Stimulated activated CD4-positive, alpha-beta T cell treated with anti-CD3 and anti-CD28 coated beads, Interleukin-1b, Interleukin-23, amount 100 ng/mL, for 1 hour (primary cell): ENCODE measurements at places on chromosomes 16 and 17.

DNA sequence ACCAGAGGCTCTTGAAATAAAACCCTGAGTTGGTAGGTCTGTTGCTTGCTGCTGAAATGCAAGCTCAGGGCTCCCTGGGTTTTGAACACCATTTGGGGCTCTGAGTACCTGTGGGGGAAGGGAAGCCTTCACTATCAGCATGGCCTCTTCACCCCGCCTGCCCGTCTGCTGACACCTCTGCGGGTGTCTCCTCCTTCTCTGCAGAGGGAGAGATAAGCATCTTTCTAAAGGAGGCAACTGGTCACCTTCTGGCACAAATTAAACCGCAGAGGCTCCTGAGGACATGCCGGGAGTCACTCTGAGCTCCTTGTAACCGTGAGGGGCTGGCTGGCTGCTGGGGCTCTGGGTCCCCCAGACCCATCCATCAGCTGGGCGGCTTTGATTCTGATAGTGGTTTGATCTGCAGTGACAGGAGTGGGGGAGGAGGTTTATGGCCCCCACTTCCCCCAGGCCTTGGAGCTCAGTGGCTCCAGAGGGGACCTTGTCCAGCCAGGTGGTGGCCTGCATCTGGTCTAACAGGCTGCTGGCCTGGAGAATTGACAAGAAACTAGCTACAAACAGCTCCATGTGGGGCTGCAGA lies 123.5 kb downstream of the IRF8 start:
- no peak for DNase-seq

DNA sequence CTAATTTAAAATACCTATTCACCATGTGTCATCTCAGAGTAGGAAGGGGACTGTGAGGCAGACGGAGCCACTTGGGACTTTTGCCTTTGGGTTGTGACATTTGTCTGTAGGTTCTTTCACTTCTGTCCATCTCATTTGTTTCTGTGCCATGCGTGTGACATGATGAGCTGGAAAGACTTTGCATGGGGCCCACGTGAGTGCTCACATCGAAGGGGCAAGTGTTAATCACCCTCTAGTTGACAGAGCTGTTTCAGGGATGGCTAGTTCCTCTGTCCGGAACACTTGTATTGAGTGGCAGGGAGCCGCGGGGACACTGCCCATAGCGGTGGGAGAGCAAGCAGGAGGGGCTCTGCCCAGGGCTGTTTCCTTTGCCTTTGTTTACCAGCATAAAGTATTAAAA lies 112.0 kb downstream of the RPTOR start:
- DNase-seq, result no peak

DNA sequence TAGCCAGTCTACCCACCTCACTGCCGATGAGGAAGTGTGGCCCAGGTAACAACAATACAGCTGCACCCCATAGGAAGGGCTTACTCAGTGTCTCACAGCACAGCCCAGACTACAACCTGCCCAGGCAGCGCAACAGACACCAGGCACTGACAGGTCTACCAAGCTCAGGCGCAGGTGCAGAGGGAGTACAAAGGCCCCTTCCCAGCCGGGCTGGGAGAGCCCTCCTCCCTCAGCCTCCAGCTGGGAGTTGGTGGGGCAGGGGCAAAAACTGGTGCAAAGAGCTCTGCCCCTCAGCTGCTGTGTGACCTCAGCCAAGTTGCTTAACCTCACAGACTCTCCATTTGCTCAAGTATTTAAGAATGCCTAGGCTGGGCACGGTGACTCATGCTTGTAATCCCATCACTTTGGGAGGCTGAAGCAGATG lies 112.6 kb upstream of the LHX1 start:
- no peak for DNase-seq

- DNase-seq, result no peak
Measured at GRCh38 chr17:21495281-21495680, 119.1 kb downstream of the KCNJ12 start.

DNA sequence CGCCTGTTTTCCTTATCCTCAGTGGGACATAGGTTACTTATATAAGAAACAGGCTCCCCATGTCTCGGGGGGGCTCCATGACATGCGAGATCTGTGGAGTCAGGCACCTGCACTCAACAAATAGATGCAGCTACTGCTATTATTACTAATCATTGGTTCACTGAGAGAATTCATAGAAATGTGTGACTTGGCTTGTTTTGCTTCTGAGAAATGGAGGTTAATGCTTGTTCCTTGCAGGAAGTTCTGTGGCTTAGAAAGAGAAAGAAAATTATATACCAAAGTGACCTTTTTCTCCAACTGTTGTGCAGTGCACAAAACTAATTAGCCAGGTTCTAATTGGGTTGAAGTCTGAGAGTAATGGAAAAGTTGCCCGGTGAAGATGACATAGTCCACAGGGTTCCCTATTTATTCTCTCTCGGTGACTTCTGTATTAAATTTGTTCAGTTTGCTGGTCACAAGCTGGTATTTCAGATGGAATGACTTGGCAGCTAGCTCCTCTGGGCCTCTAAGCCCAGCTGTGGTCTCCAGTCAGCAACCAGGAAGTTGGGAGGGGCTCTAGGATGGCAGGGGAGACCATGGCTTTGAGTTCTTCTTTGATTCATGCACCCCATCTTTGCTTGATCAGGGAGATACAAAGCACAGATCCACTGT lies 17.6 kb upstream of the MAF start:
- DNase-seq, result no peak

- DNase-seq, result no peak
Measured at GRCh38 chr17:19470530-19471261, 59.7 kb downstream of the RNF112 start.

GRCh38 chr16:46796764-46797269 lies 34.2 kb downstream of the C16orf87 start:
- no peak for DNase-seq

DNA sequence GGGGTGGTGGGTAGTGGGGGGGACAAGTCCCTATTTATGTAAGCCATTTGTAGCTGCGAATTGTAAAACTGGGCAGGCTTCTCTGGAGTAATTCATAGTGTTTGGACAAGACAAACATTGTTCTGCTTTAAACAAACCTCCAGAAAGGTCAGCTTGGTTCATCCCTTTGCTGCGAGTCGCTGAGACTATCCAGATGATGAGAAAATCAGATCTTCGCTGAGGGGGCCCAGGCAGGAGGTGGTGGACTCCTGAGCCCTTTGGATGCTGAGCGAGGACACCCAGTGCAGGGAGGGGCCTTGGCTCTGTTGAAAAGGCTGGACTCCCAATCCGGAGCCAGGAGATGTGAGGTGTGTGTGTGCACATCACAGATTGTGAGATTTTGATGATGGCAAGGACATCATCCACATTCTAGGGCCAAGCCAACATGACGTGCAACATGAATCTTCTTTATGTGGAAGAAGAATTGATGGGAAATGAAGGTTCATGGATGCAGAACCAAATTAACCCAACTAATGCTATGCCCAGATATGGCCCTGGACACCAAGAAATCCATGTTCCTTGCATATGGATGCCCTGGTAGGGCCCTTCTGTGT lies 15.0 kb upstream of the NTN1 start:
- DNase-seq, result no peak
